NCI-H1092 treated with DMSO at 0.1 percent for 48 hours (cell line): ENCODE measurements at places on chromosomes 1 and 21.

GRCh38 chr1:30273021-30273325 is 450.4 kb downstream of the MATN1 start:
- no peak for DNase-seq

- no peak for DNase-seq
Observed at GRCh38 chr1:48031676-48032075, 34.5 kb upstream of the TRABD2B start.

- DNase-seq, result peak; percentile 71
Observed at GRCh38 chr1:93824834-93825233, 54.2 kb downstream of the DNTTIP2 start.

- no peak for DNase-seq
Observed at GRCh38 chr1:168623003-168623828, 46.8 kb downstream of the XCL1 start.

- DNase-seq, result no peak
Observed at GRCh38 chr1:38183096-38183495, 136.5 kb upstream of the POU3F1 start.

- DNase-seq, result peak; percentile 75
Observed at GRCh38 chr1:36553591-36554322, 71.0 kb upstream of the CSF3R start.

GRCh38 chr1:9039761-9040658 is 13.8 kb upstream of the SLC2A7 start:
- no peak for DNase-seq

GRCh38 chr1:247386217-247386616 is 29.8 kb upstream of the NLRP3 start:
- no peak for DNase-seq

GRCh38 chr1:241834733-241835377 is 13.1 kb upstream of the EXO1 start:
- DNase-seq, result peak; percentile 65

GRCh38 chr21:25700741-25701140 is 34.0 kb downstream of the ATP5PF start:
- no peak for DNase-seq

GRCh38 chr1:21823206-21823979 is 11.3 kb downstream of the LDLRAD2 start:
- no peak for DNase-seq

DNA sequence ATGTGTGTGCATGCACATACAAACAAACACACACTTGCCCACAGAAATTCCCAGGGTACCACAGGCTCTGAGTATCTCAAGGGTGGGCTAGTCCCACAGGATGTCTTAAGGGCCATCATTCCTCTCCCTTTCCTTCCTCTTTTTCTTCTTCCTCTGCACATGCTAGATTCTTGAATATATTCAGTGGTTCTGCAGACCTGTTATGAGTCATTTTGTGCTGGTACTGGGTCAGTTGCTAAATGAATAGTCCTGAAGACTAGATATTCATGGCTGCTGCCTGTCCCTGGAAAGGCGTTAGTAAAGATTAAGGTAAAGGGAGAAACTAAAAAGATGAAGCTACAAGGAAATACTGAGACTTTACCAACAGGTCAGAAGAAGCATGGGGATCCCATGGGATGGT is 256.7 kb upstream of the KIAA0040 start:
- no peak for DNase-seq

DNA sequence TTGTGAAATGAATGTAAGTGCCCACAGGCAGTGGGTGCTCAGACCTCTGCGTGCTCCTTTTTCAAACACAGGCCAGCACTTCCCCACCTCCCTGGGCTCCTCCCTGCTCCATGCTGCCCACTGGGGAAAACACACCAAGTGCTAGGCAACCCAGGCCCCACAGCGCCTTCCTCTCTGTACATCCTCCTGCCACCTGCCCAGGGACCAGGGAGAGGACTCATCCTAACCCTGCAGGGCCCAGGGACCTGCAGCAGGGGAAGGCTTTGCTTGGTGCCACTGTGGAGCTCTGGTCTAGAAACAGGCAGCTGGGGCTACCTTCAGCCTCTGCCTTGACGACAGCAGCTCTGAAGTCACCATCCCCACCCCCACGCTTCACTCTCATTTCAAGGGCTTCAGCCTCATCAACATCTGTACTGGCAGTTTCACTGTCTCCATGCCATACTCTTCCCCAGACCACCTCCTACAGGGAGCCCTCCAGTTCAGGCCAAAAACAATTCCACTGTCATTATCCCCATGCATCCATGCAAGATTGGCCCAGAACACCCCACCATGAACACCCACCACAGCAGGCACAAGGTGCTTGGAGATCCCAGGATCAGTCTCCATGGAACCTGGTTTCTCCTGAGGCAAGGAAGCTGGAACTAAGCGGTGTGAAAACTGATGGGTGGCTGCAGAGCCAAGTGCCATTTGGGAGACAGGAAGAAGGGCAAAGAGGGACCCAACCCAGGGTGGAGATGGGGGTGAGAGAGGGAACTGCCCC is 1.1 kb downstream of the IGSF8 start:
- no peak for DNase-seq

GRCh38 chr1:115373305-115373704 is 35.3 kb upstream of the NGF start:
- DNase-seq, result no peak

DNA sequence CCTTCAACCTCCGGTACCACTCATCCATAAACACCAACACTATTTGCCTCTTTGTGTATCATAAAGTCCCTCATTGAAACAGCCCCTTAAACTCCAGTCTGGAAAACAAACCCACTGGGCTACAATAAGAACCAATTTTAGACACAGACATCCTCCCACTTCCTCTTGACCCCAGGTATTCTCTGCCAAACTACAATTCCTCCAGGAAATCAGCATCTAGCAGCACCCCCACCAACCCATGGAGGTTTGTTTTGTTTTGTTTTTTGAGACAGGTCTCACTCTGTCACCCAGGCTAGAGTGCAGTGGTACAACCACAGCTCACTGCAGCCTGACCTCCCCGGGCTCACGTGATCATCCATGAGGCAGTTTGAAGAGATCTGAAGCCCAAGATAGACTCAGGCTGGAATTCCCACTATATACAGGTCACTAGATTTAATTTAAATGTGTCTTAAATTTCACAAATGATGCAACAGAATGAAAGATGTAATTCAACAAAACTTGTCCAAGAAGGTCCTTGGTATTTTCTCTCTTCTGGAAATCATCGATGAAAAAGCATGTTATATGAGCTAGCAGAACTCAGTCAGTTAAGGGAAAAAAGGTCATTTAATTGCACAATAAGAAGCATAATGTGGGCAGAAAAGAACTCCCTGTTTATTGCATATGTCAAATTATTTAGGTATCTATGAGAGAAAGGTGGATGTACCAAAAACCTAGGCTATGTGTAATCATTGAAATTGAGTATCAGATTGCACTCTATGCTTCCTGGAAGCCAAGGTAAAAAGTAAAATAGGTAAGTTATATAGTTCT is 30.3 kb downstream of the TCP10L start:
- no peak for DNase-seq

DNA sequence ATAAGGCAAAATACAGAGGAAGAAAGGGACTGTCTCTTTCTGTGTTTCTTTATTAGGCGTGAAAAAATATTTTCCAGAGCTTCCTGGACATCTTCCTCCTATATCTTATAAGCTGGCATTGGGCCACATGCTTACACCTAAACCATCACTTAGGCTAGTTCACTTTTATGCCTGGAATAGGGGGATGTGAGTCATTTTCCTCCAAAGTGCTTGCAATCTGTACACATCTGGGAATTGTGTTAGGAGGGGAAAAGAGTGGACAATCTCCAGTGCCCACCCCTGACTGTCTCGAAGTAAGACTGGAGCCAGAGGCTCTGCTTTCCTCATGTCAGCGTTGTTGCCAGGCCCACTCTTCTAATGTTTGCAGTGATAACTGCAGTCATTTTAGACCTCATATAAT is 29.9 kb downstream of the GIPC2 start:
- DNase-seq, result no peak

DNA sequence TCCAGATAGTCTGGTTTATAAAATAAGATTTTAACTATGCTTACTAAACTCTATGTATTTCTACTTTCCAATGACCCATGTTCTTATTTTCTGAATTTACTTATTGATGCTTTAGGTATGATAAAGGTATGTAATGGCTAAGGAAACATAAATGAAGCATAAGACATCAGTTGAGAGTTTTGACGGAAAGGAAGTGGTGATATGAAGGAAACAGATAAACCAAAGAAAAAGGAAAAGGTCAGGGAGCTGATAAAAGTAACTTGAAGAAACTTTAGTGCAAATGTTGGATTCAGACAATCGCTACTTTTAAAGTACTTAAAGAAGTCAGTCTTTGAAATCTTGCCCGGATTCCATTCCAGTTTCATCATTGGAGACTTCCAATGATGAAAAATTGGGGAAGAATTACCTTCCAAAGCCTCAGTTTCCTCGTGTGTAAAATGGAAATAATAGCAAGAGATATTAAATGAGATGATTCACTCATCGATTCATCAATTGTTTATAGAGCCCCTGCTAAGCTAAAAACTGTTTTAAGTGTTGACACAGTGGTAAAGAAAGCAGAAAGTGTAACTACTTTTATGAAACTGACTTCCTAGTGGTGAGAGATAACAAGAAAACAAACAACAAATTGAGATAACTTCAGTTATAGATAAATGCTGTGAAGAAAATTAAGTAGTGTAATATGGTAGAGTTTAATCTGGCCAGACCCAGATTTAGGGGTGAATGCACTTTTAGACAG is 10.6 kb downstream of the PTPRC start:
- DNase-seq, result no peak

GRCh38 chr1:53311702-53312305 is 16.1 kb downstream of the LRP8 start:
- DNase-seq, result no peak

DNA sequence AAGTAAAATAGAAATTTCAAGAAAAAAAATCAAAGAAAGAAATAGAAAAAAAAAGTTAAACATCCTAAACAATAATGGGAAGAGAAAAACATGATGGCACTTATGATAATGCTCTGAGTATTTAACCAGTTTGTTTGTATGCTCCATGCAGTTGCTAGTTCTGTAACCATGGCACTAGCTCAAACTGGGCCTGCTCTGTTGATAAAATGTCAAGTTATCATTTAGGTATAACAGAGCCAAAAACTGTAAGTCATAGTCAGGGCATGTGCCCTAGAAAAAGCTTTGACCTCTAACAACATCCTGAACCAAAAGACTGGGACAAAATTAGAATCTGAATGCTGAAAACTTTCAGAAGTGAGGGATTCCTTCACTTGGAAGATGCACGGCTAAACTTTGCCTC is 148.9 kb downstream of the KCNT2 start:
- DNase-seq, result no peak
